ENCODE measurements at places on chromosomes 6 and 20. TPM values are rescaled to one million over a fixed set of nuclear protein-coding genes. Genes with fewer than 3 reads are reported as not detected.

The FERMT1 gene
- total RNA-seq: 1.1 TPM

The MYT1 gene
- 0.20 TPM for total RNA-seq

The GGT7 gene
- total RNA-seq: 22.0 TPM

The HFE gene
- total RNA-seq: 4.5 TPM

The ADGB gene
- total RNA-seq: not detected

The MAP7 gene
- total RNA-seq: 3.9 TPM

The MROH8 gene
- 4.4 TPM for total RNA-seq

The METTL24 gene
- 1.6 TPM for total RNA-seq

The COL12A1 gene
- 9.5 TPM for total RNA-seq

The RSPO4 gene
- 0.42 TPM for total RNA-seq

The PDCD2 gene
- total RNA-seq: 28.7 TPM

DNA sequence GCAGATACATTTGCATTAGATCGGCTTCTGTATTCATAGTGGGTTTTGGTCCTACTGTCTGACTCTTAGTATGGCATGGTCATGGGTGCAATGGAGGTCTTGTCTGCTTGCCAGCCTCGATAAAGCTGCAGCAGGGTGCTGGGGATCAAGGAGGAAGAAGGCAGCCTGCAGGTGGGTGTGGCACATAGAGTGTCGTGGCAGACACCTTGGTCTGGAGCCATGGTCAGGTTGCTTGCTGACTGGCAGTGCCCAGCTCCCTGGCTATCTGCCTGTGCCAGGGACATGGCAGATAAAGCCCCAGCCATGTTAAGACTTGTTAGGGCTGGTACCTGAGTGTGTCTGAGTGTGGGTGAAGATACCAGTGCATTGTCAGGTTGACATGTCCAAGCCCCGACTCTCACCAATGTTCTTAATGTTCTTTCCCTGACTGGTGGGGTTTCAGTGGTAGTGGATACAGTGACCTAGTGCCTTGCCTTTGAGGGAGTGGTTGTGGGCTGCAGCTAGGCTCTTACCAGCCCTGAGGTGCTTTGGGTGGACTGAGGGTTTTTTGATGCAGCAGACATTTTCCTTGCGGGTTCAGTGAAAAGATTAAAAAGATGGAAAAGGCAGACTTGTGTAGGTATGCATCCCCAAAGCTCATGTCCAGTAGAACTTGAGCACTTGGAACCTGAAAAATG lies 1.8 kb downstream of the FAM83D start:
- no peak for DNase-seq

DNA sequence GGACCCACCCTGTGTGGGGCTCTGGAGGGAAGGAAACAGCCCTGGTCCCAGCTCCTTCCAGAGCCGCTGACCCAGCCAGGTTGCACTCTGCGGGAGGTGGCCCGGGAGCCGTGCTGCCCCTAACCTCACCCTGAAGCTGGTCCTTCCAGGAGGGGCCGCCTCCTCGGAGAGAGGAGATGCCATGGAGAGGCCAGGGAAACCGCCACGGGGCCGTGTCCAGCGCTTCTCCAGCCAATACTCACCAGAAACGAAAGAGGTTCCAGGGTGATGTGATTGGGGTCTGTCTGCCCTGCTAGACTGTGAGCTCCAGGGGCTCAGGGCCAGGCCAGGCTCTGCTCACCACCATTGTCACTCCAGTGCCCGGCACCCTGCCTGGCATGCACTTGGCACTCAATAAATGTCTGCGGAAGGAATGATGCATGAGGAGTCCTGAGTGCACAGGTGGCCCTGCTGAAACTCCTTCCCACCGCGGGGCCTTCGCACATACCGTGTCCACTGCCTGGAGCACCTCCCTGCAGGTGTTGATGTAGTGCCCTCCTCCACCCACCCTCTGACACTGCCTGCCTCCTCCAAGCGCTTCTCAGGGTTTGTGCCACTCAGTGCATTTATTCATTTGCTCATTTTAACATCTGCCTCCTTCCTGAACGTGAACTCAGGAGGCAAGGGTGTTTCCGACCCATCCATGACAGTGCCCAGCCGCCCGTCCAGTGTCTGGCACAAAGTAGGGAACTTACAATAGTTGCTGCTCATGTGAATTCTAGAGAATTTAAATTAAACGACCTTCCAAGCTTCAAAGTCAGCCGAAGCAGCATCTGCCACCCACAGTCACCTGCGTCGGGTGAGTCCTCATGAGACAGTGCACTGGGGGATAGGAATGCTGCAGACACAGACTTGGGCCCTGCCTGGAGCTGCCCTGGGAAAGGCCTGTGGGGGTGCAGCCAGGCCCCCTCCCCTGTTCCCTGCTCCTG lies 30.3 kb downstream of the RBM38 start:
- peak; percentile 11 for DNase-seq

DNA sequence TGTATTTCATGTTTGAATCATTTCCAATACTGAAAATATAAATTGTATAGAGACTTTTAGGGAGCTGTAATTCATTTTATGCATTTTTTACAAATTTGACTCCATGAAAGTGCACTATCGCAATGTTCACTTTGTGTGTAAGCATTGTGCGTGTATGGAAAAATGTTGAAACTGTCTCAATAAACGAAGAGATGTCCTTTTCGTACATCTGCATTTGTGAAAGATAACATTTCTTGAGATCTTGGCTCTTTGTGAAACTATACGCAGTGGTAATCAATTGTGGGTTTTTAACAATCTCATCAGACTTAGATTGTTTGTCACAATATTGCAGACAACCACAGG lies 18.6 kb upstream of the ZBP1 start:
- no peak for DNase-seq

DNA sequence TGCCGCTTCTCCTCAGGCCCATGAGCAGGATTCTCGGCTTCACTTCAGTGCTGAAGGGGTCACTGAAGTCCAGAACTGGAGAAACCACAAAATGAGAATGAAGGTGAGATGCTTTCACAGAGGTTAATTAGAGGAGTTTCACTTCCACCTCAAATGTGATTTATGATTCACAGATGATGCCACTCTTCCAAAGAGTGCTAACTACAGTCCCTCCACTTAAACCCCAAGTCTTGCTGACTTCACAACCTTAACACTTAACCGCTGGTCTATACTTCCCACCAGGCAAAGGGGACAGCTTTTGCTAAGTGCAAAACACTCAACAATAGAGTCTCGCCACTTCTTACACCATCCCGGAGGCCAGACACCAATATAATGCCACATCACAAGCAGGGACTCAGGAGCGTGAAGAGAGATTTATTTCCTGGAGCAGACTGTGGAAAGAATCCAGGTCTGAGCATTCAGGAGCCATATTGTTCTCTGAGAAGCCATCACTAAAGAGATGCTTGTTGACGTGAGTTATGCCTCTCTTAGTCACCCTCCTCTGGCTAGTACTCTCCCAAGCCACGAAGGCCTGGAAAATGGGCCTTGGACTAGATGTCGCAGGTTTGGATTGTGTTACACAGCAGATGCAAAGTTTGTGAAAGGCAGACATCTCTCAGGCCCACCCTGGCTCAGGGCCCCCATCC lies 24.4 kb downstream of the RRAGD start:
- no peak for DNase-seq

GRCh38 chr6:39852324-39852723 lies 60.1 kb downstream of the DAAM2 start:
- DNase-seq: no peak

DNA sequence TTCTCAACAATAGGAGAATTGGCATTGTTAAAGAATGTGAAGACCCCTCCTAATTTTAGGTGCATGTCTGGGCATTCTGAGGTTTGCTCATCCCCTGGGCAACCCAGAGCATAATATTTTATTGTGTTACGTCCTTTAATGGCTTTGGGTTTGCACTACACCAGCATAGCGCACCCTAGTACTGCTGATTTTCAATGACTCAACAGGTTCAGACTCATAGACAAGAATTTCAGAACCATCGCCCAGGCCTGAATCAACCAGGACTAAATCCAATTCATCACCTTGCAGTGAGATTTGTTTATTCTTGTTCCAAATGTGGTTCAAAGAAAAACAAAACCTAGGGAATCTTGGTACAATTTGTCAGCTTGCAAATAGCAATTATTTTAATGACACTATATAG lies 137.8 kb upstream of the PHACTR1 start:
- DNase-seq: no peak

GRCh38 chr6:127136786-127137185 lies 18.3 kb downstream of the RSPO3 start:
- no peak for DNase-seq

- no peak for DNase-seq
Measured at GRCh38 chr6:31268836-31269235, 3.1 kb downstream of the HLA-C start.

- no peak for DNase-seq
Measured at GRCh38 chr6:6366803-6367202, 46.3 kb upstream of the F13A1 start.

DNA sequence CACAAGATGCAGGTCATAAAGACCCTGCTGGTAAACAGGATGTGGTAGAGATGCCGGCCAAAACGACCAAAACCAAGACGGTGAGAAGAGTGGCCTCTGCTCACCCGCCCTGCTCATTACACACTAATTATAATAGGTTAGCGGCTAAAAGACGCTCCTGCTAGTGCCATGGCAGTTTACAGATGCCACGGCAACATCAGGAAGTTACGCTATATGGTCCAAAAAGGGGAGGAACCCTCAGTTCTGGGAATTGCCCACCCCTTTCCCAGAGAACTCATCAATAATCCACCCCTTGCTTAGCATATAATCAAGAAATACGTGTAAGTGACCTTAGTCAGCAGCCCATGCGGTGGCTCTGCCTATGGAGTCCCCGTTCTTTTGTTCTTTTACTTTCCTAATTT lies 17.6 kb downstream of the BHLHE23 start:
- DNase-seq: peak; percentile 3

DNA sequence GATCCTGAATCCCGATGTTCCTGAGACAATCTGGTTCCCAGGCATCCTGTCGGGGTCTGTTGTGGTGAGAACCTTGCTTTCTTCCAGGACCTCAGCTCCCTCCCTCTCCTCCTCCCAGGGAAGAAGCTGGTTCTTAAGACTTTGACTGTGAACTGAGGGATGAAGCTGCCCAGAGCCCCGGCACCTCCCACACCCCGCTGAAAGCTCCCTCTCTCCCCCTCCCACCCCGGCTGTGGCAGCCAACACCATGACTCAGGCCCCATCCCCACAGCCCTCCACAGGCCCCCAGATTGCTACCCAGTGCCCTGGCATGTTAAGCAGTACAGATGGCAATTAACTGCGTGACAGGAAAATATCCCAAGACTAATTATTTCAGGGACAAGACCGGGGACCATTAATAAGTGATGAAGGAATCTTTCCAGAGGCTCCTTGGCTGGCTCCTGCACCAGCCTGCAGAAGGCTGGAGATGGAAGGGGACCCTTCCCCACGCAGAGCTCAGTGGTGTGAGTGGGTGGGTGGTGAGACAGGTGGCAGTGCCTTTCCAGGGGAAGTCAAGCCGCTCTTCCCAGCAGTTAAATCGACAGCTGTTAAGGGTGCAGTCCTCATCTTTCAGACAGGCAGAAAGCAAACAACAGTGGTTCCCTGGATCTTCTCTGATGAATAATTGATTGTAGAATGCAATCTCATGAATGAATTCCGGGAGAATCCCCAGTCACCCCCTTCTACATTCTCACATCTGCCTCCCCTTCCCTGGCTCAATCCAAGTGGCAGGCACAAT lies 237.9 kb downstream of the LRFN2 start:
- DNase-seq: no peak

DNA sequence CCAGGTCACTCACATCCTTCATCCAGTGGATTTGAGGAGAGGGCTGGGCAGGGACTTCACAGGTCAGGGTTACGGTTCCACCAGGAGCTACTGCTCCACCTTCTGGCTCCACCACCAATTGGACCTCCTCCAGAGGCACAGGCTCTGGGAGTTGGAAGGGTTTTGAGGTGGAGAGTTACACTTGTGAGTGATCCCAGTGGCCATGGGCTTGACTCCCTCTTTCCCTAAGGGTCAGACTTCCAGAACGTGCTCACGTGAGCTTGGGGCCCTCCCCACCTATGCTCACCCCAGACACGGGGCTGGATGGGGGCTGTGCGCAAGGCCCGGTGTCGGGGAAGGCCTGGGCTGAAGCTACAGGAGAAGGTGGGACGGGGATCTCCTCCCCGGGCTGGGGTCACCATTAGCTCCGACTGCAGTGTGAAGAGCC lies 1.5 kb downstream of the AGER start:
- DNase-seq: no peak

GRCh38 chr6:33375143-33375671 lies 16.4 kb upstream of the KIFC1 start:
- DNase-seq: peak; percentile 60

GRCh38 chr6:37491171-37491829 lies 8.4 kb downstream of the CCDC167 start:
- peak; percentile 43 for DNase-seq

- no peak for DNase-seq
Measured at GRCh38 chr20:34072076-34072475, 40.0 kb downstream of the EIF2S2 start.

DNA sequence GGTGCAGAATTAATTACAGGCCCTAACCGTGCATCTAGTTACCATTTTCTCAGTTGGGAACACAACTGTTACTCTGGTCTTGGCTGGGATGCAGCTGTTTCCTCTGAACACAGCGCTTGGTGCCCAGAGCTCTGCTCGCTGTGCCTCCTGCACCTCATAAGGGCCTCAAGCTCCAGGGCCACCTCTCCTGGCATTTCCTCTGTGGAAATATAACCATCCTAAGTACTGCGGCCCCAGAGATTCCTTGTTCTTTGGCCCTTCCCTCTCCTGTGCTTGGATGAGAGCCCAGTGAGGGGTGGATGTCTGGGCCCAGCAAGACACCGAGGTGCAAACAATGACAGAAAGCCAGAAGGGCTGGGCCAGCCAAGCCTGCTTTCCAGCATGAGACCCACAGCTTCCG lies 169.9 kb upstream of the CST7 start:
- DNase-seq: no peak

DNA sequence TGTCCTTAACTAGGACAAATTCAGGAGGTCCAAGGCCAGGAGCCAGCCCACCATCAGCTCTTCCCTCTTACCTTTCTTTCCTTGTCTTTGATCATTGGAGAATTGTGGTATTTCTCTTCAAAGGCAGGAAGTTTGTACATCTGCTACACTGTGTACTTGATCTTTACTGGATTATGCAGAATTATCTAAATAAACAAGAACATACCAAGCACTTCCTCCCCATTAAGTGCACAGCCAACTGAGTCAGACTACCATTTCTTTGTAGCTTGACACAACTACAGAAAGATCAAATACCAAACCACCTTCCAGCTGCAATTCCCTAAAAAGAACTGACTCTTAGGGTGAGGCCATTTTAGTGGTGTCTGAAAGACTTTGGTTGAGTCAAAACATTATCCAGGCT lies 195.1 kb downstream of the HDGFL1 start:
- DNase-seq: no peak

- DNase-seq: no peak
Measured at GRCh38 chr6:136751522-136751956, 40.7 kb downstream of the MAP3K5 start.

GRCh38 chr6:65819152-65819551 lies 112.1 kb upstream of the EYS start:
- DNase-seq: no peak

GRCh38 chr6:40389254-40389653 lies 197.9 kb downstream of the LRFN2 start:
- DNase-seq: no peak

GRCh38 chr20:35263532-35264341 lies 14.2 kb downstream of the MMP24OS start:
- DNase-seq: peak; percentile 64

- no peak for DNase-seq
Measured at GRCh38 chr6:10658910-10659698, 35.3 kb downstream of the C6orf52 start.

Data from left ventricle myocardium superior (tissue), 1 donor.